ENCODE measurements at places on chromosomes 11 and 22.

DNA sequence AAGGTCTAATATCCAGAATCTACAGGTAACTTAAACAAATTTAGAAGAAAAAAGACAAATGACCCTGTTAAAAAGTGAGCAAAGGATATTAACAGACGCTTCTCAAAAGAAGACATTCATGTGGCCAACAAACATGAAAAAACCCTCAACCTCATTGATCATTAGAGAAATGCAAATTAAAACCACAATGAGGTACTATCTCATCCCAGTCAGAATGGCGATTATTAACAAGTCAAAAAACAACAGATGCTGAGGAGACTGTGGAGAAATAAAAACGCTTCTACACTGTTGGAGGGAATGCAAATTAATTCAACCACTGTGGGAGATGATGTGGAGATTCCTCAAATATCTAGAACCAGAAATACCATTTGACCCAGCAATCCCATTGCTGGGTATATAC lies 67.2 kb downstream of the SLC17A6 start:
- no peak for DNase-seq

DNA sequence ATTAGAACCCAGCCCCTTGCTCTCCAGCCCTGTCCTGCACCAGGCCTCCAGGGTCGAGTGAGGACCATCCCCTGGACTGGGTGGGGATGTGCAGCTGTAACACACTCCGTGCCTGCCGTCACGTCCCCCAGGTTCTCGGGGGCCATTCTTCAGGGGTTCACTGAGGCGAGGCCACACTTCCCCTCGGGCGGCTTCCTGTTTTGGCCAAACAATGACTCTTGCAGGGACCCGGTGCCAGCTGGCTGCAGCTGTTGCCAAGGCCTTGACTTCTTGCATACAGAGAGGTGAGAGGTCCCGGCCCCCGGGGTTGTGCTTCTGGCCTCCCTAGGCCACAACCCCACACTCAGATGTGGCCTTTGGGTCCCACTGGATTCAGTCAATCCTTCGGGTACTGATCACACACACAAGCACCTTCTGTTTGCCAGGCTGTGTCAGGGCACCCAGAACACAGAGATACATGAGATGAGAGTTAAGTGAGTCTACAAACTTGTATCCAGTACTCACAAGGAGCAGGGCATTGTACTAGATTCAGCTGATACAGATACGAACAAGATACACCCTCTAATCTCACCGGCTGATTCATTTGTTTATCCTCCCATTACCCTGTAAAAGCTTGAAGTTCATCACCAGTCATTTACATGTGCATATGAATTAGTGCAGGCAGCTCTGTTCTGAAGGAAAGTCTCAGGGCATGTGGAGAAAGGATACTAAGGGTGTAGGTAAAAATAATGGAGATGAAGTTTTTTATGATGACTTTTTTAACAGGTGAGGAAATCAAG lies 32.9 kb downstream of the LRRC32 start:
- no peak for DNase-seq

DNA sequence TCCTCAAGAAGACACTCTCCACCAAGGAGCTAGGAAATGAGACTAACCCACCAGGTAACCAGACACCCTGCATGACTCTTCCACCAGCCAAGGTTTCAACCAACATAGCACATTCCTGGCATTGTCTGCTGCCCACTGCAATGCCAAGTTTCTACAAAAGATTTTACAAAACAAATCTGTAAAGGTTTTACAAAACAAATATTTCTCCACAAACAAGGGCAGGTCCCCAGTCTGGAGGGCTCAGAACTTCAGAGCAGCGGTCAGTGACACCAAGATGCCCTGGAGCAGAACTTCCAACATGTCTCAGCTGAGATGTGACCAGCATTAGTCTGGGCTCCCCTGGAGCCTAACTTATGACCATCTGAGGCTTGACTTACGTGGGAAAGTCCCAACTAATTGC lies 14.0 kb downstream of the GALNT18 start:
- DNase-seq: no peak

- DNase-seq: no peak
Measured at GRCh38 chr22:45579806-45580725, 77.4 kb downstream of the FBLN1 start.

- DNase-seq: no peak
Measured at GRCh38 chr11:115610908-115611307, 106.7 kb upstream of the CADM1 start.

- DNase-seq: no peak
Measured at GRCh38 chr11:6300325-6300724, 20.0 kb downstream of the CAVIN3 start.

GRCh38 chr11:115518983-115519628 lies 14.9 kb upstream of the CADM1 start:
- no peak for DNase-seq

DNA sequence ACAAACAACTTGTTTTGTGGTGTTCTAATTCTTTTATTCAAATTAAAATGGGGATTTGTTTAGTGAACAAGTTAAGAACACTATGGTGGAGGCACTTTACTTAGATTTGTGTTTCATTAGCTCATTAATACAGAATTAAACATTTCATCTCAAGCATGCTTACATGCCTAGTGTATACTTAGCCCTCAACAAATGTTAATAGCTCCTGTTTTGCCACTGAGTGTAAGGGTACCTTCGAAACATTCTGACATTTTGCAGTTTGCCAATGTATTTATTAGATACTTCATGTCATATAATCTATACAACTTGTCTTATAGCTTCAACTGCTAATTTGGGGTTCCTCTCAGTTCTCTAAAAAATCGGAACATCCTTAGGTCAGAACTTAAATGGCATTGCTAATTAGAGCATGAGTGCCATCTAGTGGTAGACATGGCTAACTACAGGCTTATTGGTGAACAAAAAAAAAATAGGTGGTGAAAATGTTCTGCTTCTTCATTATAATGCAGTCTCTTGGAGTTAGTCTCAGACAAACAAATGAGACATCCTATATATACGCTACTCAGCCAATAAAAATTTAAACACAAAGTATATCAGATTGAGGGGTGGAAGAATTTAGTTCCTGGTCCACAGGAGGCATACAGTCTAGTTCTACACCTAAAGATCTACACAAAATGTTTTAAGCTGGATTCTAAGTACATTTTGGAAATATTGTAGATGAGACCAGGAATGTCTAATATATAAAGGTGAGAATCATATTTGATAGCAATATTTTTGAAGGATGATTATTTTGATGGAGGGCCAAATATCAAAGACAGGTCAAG lies 4.9 kb upstream of the CNTN5 start:
- DNase-seq: peak; percentile 21

GRCh38 chr11:114015117-114015516 lies 40.2 kb downstream of the HTR3A start:
- no peak for DNase-seq

DNA sequence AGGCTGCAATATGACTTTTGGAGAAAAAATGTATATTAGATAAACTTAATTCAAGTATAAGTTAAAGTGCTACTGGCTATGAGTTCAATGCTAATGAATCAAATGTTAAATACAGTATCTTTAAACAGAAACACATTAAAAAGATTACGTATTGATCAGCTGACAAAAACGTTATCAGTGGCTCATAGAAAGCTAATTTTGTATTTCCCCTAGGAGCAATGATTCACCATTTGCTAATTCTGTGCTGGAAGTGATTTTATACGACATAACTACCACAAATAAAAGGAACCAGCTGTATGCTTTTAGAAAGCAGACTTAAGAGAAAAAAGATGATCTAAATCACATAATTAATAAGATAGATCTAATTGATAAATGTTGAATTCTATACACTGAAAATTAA lies 43.6 kb downstream of the MRE11 start:
- DNase-seq: no peak

GRCh38 chr11:66701432-66702240 lies 23.9 kb upstream of the RBM4B start:
- no peak for DNase-seq

DNA sequence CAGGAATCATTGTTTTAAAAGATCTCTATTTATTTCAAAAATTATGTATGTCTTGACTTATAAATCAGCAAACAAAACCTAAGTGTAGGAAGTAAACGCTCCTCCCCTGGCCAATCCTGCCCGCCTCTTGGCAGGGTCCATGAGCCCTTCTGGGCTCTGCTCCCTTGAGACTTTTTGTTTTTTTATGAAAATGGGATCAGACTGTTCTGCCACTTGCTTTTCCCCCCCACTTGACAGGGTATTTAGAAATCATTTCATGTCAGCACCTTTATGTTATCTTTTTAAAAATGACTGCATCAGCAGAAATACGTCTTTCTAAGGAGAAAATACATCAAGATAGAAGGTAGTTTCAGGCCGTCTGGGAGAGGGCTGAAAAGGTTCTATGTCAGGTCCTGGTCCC lies 35.6 kb downstream of the FBLN1 start:
- DNase-seq: no peak

GRCh38 chr11:39425226-39425625 lies 2034.2 kb downstream of the LRRC4C start:
- no peak for DNase-seq

- no peak for DNase-seq
Measured at GRCh38 chr22:26556904-26557303, 33.0 kb downstream of the TPST2 start.

DNA sequence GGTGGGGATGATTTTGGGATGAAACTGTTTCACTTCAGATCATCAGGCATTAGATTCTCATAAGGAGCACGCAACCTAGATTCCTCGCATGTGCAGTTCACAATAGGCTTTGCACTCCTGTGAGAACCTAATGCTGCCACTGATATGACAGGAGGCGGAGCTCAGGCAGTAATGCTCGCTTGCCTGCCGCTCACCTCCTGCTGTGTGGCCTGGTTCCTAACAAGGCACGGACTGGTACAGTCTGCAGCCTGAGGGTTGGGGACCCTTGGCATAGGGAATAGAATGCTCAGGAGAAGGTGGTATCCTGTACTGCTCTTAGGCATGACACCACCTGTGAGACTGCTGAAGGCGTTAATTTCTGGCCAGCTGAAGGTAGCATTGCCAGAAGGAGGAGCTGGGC lies 47.0 kb downstream of the STIM1 start:
- DNase-seq: no peak

- DNase-seq: no peak
Measured at GRCh38 chr11:103091064-103091800, 728 bp downstream of the DCUN1D5 start.

GRCh38 chr11:94876222-94876621 lies 97.1 kb downstream of the CWC15 start:
- no peak for DNase-seq

DNA sequence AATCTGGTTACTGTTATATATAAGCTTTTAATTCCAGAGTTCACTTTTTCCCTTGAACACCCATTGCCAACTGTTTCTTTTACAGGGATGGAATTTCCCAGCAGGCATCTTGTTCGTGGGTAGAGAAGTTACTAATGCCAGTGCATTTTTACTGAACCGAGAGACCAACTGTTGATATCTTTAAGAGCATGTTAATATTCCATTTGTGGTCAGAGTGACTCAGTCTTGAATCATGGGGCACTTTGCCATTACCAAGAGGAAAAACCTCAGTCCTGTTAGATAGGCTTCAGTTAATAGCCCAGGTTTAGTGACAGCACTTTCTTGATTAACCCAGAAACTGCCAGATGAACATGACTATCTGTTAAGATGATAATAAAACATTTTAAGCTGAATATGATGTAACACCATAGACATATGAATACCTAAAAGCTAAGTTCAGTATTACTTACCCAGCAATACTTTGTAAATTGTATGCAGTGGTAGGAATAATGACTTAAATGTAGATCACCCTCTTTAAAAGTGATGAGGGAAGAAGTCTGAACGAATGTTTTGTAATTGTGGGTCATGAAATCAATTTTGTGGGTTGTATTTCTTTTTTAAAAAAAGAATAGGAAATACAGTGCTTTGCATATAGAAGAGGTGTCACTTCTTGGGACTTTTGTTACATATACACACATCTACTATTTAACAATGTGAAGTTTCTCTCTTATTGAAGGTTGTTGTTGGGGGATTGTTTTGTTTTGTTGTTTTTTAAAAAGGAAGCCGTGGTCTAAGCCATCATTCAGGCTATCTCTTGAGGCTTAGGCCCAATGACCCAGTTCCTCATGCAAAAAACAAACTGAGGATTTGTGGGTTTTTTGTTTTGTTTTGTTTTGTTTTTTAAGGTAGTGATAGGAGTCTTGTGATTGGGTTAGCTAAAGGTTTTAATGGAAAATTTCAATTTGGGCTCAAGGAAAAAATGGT lies 79.2 kb upstream of the GRIK4 start:
- DNase-seq: peak; percentile 97

All from fibroblast of the conjunctiva (primary cell).